Right ventricle myocardium inferior (tissue), 1 donor: ENCODE measurements at places on chromosomes 1 and 21. TPM values are rescaled to one million over a fixed set of nuclear protein-coding genes. Genes with fewer than 3 reads are reported as not detected.

GRCh38 chr1:215704089-215704860 lies 137.2 kb downstream of the KCTD3 start:
- no peak for DNase-seq

Gene PRCC
- total RNA-seq: 42.9 TPM

GRCh38 chr1:46130121-46130520 lies 2.3 kb downstream of the PIK3R3 start:
- no peak for DNase-seq

- DNase-seq: no peak
These were observed 211.0 kb upstream of the DMRTA2 start for GRCh38 chr1:50634251-50634650.

Gene IL19
- not detected for total RNA-seq

DNA sequence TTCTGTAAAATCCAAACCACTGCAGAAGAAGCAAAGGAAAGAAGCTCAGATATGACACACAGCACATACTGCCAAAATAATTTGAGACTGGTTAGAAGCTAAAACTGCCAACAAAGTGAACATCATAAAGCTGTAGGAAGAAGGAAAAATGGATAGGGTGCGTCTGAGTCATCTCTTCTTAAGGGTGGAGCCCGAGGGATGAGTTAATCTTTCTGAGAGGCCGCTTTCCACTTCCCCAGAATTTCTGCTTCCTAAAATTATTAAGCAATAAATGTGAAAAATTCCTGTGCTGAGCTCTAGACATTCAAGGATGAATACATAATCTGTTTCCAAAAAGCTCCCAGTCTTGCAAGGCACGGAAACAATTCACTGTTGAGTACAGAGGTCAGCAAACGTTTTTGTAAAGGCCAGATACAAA lies 20.1 kb downstream of the PPT1 start:
- DNase-seq: no peak

Gene TPTE
- total RNA-seq: not detected

Gene CRYAA
- not detected for total RNA-seq

GRCh38 chr21:40706806-40707655 lies 139.9 kb downstream of the DSCAM start:
- no peak for DNase-seq

Gene GUCA2B
- total RNA-seq: not detected

DNA sequence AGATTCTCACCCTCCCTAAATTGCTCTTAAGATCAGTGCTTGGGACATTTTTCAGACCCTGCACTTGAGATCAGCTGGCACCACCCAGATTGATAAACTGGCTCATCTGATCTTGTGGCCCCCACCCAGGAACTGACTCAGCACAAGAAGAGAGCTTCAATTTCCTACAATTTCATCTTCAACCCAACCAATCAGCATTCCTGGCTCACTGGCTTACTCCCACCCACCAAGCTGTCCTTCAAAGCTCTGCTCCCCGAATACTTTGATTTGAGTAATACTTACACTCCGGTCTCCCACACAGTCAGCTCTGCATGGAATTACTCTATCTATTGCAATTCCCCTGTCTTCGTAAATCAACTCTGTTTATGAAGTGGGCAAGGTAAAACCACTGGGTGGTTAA lies 461.9 kb upstream of the RGS18 start:
- DNase-seq: no peak

Gene RHOU
- total RNA-seq: 5.4 TPM

Gene NCDN
- 22.8 TPM for total RNA-seq

Gene LRRC47
- total RNA-seq: 54.5 TPM
